ENCODE measurements at places on chromosomes 4 and X.

- ATAC-seq: no peak
Measured at GRCh38 chr4:140612357-140612756, 43.6 kb upstream of the UCP1 start.

DNA sequence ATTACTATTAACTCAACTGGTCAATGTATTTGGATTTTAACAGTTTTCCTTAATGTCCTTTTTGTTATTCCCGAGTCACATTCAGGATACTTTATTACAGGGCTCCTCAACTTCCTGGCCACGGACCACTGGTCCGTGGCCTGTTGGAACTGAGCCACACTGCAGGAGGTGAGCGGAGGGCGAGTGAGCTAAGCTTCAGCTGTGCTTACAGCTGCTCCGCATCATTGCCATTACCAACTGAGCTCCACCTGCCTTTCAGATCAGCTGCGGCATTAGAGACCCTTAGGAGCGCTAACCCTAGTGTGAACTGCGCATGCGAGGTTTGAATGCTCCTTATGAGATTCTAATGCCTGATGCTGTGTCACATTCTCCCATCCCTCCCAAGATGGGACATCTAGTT is 591.7 kb downstream of the CCSER1 start:
- ATAC-seq: no peak

DNA sequence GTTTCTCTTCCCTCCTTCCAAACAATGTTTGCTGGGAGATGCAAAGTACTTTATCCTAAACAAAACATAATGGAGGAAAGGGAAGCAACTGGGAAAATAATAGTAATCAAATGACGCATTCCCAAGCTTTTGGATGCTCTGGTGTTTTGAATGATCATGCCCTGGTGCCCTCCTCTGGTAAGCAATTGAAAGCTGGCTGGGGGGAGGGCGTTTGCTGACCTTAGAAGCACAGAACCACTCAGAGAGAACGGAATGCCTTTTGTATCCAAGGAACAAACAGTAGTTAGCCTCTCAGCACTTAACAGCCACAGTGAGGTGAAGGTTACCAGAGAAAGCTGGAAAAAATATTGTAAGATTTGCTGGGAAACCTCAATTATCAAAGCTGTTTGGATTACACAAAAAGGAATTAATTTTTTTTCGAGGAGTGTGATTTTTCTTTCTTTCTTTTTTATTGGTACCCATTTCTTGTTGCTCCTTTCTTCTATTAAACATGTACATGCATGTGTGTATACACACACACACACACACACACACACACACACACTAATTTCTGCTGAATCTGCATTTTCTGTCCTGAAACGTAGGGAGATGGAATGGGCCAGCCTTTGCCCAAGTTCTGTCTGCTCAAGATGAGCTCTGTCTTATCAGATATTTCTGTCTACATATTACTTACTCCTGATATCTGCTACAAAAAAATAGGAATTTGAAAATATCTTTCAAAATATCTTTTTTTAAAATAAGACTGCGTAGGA is 155.8 kb upstream of the IGFBP7 start:
- ATAC-seq: no peak

DNA sequence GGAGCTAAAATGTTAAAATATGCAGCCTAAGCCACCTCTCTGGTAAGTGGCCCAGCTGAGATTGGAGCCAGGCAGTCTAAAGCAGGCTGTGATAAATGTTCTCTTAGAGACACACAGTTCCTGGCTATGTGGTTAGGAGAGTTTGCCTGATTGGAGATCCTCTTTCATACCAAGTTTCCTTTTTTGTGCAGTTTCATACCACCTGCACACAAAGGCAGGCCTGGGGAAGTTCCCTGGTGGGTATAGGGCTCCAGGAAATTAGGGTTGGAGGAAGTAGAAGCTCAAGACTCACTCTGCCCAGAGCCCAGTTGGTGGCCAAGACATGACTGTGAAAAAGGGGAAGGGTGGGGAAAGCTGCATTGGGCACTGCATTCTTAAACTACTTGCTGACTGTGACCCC is 16.9 kb downstream of the CYBB start:
- ATAC-seq: peak; percentile 55

DNA sequence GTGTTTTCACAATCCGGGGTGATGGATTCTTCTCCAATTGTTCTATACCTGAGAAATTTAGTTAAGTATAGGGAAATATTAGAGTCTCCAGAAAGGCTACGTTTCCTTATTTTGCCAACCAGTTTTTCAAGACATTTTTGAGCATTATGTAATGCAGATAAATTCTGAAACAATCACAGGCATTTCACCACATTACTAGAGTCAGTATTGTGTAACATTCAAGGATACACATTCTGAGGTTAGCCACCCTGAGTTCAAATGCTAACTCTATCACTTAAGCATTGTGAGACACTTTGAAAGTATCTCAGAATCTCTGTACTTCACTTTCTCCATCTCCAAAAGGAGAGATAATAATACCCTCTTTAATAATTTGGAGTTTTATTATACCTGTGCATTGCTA is 10.6 kb downstream of the SULT1B1 start:
- ATAC-seq: no peak

DNA sequence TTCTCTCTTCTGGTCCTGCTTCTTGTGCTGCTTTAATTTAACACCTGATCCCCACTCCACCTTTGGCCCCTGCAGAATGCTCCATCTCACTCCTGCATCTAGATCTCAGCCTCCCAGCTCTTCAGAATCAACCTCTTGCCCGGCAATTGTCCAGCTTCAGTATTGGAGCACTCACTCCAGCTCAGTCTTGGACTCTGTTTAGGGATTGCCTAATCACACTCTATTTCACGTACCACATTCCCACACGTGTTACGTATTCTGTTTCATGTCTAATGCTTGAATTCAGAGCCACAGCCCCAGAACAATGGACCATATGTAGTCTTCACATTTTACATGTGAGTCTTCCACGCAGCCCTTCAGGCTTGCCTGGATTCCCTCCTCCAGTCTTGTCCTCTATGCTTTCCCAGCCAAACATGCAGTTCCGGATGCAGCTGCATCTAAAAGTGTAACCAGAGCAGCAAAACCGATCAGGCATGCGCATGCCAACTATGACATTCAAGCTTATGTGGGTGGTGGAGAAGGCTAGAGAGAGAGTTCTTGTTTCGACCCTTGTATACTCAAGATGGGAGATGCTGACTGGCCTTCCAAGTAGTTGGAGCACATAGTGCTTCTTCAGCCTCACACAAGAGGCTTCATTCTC is 105.2 kb upstream of the FAM9A start:
- peak; percentile 48 for ATAC-seq

- no peak for ATAC-seq
Measured at GRCh38 chrX:41377624-41378023, 43.7 kb downstream of the DDX3X start.

- ATAC-seq: no peak
Measured at GRCh38 chr4:36054694-36055422, 189.5 kb downstream of the ARAP2 start.

- ATAC-seq: no peak
Measured at GRCh38 chr4:103002551-103002950, 17.0 kb downstream of the SLC9B1 start.

- ATAC-seq: no peak
Measured at GRCh38 chr4:13989501-13989900, 362.0 kb upstream of the BOD1L1 start.

GRCh38 chr4:46980851-46981250 is 12.5 kb downstream of the GABRA4 start:
- no peak for ATAC-seq

DNA sequence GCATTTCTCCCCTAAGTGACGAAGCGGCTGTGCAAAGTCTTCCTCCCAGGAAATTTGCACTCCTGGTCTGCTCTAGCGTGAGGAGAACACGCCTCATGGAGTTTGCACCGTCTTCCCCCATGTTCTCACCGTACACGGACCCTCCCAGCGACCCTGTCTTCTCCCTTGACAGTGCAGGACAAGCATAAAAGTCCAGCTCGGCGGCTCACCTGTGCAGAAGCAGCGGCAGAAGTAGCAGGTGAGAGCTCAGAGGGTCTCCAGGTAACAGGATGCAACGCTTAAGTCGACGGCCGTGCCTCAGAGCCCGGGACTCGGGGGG is 314 bp downstream of the P2RY8 start:
- no peak for ATAC-seq

- no peak for ATAC-seq
Measured at GRCh38 chrX:71098302-71098701, 2.7 kb downstream of the FOXO4 start.

DNA sequence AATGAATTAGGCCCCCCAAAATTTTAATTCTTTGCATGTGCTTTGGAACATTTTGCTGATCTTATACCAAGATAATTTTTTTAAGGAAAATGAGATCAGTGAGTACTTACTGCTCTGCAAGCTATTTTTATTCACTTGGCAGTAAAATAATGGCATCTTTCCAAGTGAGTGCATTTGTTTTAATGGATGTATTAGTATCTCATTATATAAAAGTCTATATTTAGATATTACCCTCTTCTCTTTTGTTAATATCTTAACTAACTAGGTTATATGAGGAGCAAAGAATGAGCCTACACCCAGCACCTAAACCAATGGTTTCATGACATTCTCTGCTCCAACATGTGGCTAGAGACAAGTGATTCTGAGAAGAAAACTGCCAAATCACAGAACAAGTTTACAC is 21.1 kb upstream of the ARAF start:
- ATAC-seq: no peak

DNA sequence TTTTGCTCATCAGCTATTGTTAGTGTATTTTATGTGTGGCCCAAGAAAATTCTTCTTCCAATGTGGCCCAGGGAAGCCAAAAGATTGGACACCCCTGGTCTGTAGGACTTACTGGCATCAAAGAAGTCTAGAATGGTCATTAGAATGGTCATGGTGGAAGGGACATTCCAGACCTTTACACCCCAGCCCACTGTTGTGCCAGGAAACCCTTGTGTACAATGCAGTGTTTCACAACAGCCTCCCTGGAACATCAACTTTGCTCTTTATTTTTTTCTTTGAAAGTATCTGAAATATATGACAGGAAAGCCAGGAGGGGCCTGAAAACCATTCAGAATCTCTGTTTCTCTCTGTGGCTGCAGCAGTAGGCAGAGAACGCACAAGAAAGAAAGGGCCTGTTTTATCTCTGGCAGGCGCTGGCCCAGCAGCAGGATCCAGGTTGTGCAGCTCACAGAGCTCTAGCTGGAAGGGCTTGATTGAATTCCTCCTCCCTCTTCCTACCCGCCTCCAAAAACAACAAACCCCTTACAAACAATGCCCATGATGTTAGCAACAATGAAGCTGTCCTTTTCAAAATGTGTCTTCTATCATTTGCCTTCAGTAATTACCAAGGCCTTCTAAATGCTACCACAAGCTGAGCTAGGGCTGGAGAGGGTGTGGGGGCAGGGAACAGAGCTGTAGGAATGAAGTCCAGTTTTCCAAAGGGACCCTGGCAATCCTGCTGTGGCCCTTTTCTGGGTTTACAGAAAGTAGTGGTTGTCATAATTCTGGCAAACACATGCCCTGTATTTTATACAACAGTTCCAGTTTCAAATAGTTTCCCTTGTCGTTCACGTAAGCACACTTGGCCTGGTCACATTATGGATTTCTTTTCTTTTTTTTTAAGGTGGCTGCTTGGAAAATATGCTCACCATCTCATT is 32.3 kb upstream of the TFDP3 start:
- peak; percentile 64 for ATAC-seq

DNA sequence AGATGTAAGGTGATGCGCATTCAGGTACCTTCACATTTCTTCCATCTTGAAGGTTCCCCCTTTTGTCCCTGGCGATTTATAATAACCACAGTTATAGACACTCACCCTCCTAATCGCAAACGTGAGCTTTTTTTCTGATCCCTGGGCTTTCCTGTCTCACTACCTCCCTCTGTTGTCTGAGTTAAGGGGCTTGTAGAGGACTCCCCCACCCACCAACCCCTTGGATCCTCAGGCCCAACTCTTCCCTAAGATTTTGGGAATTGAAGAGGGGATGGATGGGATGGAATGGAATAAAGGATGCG is 1.4 kb downstream of the CNKSR2 start:
- no peak for ATAC-seq

- ATAC-seq: no peak
Measured at GRCh38 chr4:180285796-180286195, 1957.4 kb upstream of the TENM3 start.

- no peak for ATAC-seq
Measured at GRCh38 chr4:58940167-58940566, 1830.0 kb upstream of the IGFBP7 start.

GRCh38 chrX:79084923-79085322 is 59.6 kb upstream of the GPR174 start:
- ATAC-seq: no peak

GRCh38 chr4:9916346-9916745 is 105.0 kb downstream of the SLC2A9 start:
- no peak for ATAC-seq

GRCh38 chr4:24321131-24321530 is 263.2 kb downstream of the DHX15 start:
- ATAC-seq: peak; percentile 46

DNA sequence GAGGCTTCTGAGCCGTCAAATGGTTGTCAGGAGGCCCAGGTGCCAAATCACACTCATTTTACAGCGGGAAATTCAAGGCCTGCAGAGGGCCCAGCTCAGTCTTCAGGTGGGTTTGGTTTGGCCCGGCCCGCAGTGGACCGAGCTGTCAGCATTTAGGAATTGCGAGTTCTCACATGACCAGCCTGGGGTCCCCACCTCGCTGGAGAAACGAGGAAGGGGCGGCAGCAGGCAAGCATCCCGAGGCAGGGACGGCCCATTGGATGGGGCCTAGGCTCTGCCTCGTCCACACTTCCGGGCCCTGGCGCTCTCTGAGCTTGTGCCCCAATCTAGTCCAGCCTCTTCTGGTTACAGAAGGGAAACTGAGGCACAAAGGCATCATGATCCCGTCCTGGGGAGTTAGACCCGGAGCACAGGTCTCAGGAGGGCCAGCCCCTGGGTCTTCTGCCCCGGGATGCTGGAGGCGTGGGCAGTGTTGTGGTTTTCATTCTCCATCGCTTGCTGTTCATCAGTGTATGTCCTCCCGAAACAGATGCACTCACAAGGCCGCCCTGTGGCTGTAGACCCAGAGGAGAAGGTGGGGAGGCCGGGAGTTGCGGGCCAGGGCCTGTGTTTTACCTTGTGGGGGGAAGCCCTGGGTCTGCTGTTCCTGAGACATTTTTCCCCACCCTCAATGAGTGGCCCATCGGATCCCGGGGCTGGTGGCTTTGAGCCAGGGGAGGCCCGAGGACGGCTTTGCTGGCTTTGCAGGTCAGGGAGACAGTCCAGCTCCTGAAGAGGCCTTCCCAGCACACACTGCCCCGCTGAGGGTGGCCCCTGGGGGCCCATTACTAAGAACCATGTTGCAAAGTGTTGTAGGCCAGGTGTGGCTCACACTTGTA is 8.9 kb downstream of the PSAPL1 start:
- no peak for ATAC-seq

- no peak for ATAC-seq
Measured at GRCh38 chrX:111340054-111340453, 69.8 kb upstream of the CAPN6 start.

DNA sequence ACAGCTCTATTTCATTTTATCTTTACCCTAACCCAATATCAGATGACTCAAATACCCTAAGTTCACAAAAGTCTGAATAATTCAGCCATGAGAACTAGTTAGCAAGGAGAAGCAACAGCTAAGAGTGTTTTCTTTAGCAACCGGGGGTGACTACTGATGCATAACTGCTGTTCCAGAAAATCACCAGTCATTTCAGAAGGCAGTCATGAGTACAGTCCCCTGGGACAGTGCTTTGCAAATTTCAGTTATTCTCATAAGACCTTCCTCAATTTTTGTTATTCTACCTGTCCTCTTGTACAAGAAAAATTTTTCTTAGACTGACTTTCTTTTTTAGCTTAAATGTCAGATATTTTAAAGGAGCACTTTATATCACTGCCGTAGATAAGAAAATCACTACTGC is 16.4 kb downstream of the BANK1 start:
- no peak for ATAC-seq
